ENCODE measurements at places on chromosomes 13 and 19.

DNA sequence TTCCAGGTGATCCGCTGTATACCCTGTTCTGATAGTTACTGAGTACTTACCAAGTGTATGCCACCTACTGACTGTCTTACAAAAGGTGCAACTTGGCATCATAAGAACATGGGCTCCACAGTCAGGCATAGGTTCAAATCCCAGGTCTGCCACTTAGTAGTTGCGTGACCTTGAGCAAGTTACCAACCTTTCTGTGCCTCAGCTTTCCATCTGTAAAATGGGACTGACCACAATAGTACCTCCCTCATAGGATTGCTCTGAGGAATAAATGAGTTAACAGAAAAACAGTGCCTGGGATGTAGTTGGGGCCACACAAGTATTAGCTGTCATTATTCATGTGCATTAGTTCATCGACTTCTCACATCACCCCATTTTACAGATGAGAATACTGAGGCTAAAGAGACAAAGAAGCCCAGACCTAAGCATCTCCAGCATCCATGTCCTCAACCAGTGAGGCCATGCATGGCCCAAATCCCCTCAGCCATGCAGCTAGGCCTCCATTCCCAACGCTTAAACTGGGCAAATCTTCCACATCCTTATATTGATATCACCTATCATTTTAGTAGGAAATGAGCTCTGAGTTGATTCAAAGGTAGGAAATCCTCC, 51.3 kb upstream of the UBE2L5 start:
- DNase-seq: no peak

GRCh38 chr19:47378246-47378645, 29.1 kb downstream of the DHX34 start:
- DNase-seq: no peak

DNA sequence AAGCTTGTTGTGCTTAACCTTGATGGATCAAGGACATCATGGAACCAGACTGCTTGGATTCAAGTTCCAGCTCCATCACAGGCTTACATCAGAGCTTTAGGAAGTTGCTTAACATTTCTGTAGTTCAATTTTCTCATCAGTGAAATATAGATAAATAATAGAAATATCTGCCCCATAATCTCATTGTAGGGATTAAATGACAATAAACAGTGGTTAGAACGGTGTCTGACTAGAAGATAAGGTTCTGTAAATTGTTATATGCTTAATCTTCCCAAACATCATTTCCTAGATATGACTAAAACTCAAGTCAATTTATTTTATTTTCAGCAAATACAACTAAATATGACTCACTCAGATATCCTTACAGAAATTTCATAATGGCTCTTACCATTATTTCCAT, 83.5 kb downstream of the SLITRK1 start:
- DNase-seq: no peak

DNA sequence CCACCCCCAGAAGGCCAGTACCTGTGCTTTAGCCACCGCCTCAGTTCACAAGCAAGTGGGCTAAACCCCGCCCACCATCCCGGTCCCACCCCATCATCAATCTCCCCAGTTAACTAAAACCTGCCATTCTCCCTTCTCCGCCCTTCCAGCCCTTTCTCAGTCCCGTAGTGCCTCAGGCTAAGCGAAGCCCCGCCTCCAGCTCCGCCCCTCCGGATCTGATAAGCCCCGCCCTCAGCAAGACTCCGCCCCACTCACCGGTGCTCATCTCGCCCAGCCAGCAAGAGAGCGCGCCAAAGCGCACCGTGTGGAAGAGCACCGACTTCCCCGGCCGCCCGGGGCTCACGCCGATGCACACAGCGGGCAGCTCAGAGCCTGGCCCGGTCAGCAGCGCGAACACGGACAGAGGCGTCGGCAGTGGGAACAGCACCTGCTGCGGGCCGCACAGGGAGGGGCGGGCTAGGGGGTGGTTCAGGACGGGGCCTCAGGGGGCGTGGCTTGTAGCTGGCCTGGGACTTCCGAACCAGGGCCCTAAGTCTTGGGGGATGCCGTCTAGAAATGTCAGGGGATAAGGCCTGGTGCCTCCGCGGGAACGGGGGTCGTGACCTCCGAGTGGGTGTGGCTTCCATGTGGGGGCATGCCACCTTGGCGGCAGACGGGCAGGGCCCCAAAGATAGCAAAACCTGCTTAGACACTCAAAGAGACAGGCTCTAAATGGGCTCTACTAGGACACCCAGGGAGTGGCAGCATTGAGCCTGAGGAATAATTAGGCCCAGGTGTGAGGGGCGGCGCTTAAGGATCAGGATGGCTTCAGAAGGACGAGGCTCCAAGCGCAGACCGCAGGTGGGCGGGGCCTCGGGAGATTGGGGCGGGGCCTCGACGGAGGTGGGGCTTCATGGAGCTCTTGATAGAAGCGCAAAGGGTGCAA, 21.4 kb downstream of the MAP4K1 start:
- DNase-seq: no peak

GRCh38 chr19:47391510-47392223, 27.7 kb downstream of the MEIS3 start:
- peak; percentile 83 for DNase-seq

- DNase-seq: peak; percentile 28
These were observed 56.2 kb upstream of the ARHGEF7 start for GRCh38 chr13:111058796-111059506.

GRCh38 chr19:36605877-36606478, 865 bp downstream of the ZNF382 start:
- DNase-seq: no peak

GRCh38 chr13:93736081-93736480, 509.5 kb downstream of the GPC6 start:
- no peak for DNase-seq

GRCh38 chr13:39773833-39774232, 118.4 kb downstream of the COG6 start:
- no peak for DNase-seq

- DNase-seq: no peak
These were observed 34.9 kb upstream of the POMP start for GRCh38 chr13:28623782-28624706.

- no peak for DNase-seq
These were observed 98.0 kb upstream of the SLC10A2 start for GRCh38 chr13:103164251-103164650.

DNA sequence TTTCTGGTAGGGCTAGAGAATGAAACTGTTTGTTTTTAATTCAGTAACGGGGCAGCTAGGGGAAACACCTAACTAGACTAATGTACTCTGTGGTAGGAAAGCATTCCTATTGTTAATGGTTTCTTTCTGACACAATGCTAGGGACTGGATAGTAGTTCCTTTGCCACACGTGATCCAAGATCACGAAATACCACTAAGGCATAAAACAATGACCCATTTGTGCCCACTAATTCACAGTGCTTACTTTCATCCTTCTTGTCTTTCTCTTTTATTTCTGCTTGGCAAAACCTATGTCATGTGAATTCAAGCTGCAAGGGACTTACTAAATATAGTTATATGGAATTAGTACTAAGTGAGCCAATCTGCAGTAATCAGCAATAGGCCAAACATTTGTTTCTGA, 834.1 kb upstream of the SLITRK6 start:
- DNase-seq: no peak

DNA sequence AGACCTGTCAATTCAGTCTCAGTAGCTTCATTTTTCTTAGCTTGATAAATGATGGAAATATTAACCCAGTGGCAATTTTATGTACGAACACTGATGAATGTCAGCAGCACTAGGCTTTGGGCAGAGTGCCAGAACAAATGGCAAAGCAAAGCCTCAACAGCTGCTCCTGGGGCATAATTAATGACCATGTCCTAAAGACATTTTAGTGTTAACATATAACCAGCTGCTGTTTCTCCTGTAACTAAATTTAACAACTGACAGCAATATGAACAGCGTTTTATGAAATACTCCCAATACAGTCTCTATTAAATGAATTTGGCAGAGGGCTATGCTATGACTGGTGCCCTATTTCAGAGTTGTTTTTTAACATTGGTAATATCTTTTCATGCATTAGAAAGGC, 47.1 kb downstream of the ZNF568 start:
- no peak for DNase-seq

- DNase-seq: peak; percentile 99
These were observed 47.0 kb upstream of the PNMA8B start for GRCh38 chr19:46542428-46543230.

- DNase-seq: no peak
These were observed 195.7 kb downstream of the URI1 start for GRCh38 chr19:30137747-30138146.

Data from tibial artery (tissue), 4 donors.